ENCODE measurements at places on chromosomes 16 and 17. TPM values are rescaled to one million over a fixed set of nuclear protein-coding genes. Genes with fewer than 3 reads are reported as not detected.

The TBC1D3 gene
- total RNA-seq, result not detected

The ELMO3 gene
- 1.3 TPM for total RNA-seq

The CHAD gene
- total RNA-seq, result not detected

The OR4D2 gene
- total RNA-seq, result not detected

The MYH8 gene
- not detected for total RNA-seq

The PABPN1L gene
- not detected for total RNA-seq

The ABCA9 gene
- total RNA-seq, result not detected

The ZPBP2 gene
- total RNA-seq, result not detected

The C1QTNF8 gene
- total RNA-seq, result not detected

The SMIM22 gene
- total RNA-seq, result 0.38 TPM

The PTGES3L gene
- total RNA-seq, result 0.84 TPM

The CHMP6 gene
- 35.8 TPM for total RNA-seq

The CFAP97D1 gene
- not detected for total RNA-seq

The CACNA1G gene
- 4.4 TPM for total RNA-seq

The KRT28 gene
- total RNA-seq, result not detected

The EME2 gene
- total RNA-seq, result 9.9 TPM

The INCA1 gene
- 1.3 TPM for total RNA-seq

The CSH1 gene
- total RNA-seq, result not detected

The SKAP1 gene
- 0.08 TPM for total RNA-seq

The FDXR gene
- 59.9 TPM for total RNA-seq

The MPP2 gene
- total RNA-seq, result 3.2 TPM

The LGALS9 gene
- total RNA-seq, result 0.89 TPM

The ABCC11 gene
- 0.13 TPM for total RNA-seq

The NOD2 gene
- total RNA-seq, result not detected

The TLCD2 gene
- total RNA-seq, result 1.5 TPM

The MEIOB gene
- 2.4 TPM for total RNA-seq

The C16orf89 gene
- not detected for total RNA-seq

The NLRC3 gene
- total RNA-seq, result not detected

The ZNF652 gene
- 8.4 TPM for total RNA-seq

The MRPS23 gene
- 155 TPM for total RNA-seq

The CLN3 gene
- total RNA-seq, result 35.8 TPM

The CAPNS2 gene
- total RNA-seq, result not detected

The TMC5 gene
- 8.0 TPM for total RNA-seq

The GOSR1 gene
- 38.2 TPM for total RNA-seq

The PDE6G gene
- 2.5 TPM for total RNA-seq

The VMO1 gene
- total RNA-seq, result 1.3 TPM

The NECAB2 gene
- total RNA-seq, result 3.7 TPM

The PPM1E gene
- total RNA-seq, result 0.06 TPM

The SLC16A11 gene
- not detected for total RNA-seq

The PARD6A gene
- 1.7 TPM for total RNA-seq

The TMIGD1 gene
- total RNA-seq, result not detected

All from A549 treated with DMSO at 1 μM for 4 hours (cell line).